Pancreas (tissue), 10 donors: ENCODE measurements at places on chromosomes 5 and 9. TPM values are rescaled to one million over a fixed set of nuclear protein-coding genes. Genes with fewer than 3 reads are reported as not detected.

Gene IFNB1
- total RNA-seq = not detected

GRCh38 chr9:84381508-84381907 is 41.0 kb upstream of the SLC28A3 start:
- no peak for DNase-seq

DNA sequence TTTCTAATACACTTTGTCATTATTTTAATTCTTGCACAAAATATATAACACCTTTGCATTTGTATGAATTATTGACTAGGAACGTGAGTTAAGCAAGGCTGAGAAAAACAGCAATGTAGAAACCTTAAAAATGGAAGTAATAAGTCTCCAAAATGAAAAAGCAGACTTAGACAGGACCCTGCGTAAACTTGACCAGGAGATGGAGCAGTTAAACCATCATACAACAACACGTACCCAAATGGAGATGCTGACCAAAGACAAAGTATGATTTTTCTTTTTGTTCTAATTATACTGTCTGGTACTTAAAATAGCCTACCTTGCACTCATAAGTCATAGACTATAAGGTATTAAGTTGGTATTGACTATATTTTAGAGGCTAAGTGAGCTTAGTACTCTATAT is 34.4 kb downstream of the RAD50 start:
- DNase-seq = no peak

DNA sequence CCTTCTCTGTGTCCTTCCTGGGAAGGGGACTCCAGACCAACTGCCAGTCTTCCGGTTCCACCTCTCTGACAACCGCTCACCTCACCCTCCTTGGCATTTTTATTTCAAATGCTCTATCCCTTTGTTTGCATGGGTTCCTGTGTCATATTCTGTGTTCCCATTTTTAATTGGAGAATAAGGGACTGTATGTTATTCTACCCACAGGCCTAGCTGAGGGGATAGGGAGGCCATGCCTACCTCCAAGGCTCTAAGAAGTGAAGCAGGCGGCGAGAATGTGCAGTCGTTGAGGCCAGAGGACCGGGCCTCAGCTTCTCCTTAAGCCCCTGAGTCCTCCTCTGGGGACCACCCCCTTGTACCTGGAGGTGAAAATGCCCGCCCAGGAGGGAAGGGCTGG is 936 bp upstream of the WDR5 start:
- DNase-seq = no peak

DNA sequence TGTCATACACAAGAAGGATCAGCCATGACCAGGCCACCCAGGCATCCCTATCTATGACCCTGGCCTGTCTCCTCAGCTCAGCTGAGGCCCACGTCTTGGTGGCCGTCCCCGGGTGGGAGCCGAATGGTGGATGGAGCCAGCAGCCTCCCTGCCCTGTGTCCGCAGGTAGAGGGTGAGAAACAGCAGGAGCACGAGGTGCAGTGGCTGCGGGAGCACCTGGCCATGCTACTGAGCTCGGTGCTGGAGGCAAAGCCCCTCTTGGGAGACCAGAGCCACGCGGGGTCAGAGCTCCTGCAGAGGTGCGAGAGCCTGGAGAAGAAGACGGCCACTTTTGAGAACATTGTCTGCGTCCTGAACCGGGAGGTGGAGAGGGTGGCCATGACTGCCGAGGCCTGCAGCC is 24.5 kb downstream of the FBXW5 start:
- no peak for DNase-seq

GRCh38 chr5:73906277-73906676 is 280.3 kb downstream of the ARHGEF28 start:
- no peak for DNase-seq
